ENCODE measurements at places on chromosomes 13 and 19.

DNA sequence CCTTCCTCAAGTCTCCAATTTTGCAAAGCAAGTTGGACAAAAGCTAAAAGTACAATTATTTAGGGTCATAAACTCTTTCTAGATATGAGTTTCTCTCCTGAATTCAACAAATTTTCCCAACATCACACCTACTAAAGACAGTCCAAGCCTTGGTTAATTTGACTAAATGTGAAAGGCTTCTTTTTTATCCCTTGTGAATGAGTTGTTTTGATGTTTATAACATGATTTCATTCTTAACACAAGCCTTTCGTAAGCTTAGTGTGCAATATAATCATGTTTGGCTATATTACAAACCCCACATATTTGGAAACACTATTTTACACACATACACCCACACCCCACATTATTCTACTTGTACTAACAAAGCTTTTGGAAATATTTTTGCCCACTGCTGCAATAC lies 57.3 kb downstream of the ZC3H13 start:
- no peak for DNase-seq

- no peak for DNase-seq
These were observed 1511.0 kb upstream of the SLC10A2 start for GRCh38 chr13:104577071-104577815.

DNA sequence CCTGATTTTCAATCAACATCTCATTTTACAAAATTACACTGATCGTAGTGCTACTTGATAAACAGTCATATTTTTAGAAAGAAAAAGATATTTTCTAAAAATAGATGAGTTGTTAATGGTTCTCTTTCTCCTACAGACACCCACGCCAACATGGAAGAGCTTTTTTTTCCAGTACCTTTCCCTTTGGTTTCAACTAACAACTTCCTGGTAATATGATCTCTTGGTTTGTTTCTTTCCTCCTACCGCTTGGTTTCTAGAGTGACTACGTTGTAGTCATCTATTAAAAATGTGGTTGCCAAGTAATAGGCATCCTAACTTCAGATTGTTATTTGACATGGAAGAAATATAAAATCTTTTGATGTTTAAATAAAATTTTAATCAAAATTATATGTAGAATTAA lies 189.0 kb downstream of the LACC1 start:
- no peak for DNase-seq

DNA sequence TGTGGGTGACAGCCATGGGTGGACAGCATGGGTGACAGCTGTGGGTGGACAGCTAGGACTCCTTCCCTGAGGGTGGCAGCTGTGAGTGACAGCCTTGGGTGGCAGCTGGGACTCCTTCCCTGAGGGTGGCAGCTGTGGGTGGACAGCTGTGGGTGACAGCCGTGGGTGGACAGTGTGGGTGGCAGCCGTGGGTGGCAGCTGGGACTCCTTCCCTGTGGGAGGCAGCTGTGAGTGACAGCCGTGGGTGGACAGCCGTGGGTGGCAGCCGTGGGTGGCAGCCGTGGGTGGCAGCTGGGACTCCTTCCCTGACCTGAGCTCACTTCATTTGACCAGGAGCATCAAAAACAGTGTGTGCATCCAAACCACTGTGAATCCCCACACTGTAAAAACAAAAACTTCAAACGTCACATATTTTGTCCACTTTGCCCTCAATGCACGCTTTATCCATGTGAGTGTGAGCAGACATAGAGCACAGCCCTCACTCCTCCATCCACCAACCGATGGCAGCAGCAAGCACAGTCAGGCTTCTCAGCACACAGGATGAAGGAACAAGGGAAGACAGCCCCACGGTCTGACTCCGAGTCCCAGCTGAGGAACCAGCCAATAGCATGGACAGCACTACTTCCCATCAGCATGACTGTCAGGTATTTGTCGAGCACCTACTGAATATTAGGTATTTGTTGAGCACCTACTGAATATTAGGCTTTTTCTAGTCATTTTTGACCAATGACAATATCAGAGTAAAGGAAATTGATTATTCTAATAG lies 1.6 kb upstream of the CFAP97D2 start:
- no peak for DNase-seq

DNA sequence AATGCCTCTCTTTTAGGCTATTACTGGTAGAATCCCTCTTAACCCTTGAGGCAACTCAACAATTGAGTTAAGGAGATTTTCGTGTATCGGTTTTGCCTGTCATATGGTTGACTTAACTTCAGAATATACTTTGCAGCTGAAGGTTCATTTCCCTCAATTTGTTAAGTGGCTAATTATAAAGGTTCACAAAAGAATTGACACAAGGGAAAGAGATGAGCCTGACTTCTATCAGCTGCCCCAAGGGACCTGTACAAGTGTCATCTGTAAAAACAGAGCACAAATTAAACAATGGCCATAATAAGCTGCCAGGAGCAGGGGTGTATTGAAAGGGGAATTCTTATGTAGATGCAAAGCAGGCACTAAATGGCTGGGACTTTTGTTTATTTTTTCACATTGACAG lies 334.8 kb upstream of the OBI1 start:
- DNase-seq: no peak

DNA sequence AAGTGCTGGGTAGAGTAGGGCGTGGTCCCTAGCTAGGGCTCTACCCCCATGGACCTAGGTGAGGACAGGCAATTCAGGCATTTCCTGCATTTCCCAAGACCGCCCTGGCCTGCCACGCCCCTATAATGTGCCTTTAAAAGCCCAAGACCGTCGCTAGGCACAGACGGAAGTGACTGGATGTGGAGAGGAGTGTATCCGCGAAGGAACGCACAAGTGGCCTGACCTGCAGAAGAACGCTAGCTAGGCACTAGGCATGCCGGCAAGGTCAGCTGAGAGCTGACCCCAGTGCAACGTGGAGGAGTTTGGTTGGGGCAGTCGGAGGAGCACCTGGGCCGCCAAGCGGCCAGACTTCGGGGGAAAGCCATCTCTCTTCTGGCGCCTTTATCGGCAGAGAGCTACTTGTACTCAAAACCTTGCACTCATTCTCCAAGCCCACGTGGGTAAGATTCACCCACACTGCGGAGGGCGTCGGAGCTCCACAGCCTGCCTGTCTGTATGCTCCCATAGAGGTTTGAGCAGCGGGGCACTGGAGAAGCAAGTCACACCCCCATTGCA lies 370.0 kb downstream of the FGF9 start:
- no peak for DNase-seq

DNA sequence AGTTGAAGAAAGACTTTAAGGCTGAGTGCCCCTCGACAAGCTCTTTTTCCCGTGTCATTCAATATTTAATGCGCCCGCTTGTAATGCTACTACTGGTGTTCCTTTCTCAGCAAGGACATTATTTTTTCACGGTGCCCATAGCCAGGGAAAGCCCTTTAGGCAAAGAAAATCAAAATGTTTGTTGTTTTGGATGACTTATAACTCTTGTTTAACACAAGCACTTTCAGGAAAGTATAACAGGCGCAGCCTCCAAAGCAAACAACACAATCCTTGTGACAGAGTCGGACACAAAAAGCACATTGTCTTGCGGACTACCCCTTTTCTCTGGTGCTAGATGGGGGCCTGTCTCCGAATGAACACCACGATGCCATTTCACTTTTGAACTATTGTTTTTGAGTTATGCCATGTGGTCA lies 12.4 kb downstream of the ZIC5 start:
- DNase-seq: no peak

All from stimulated activated CD4-positive, alpha-beta T cell treated with anti-CD3 and anti-CD28 coated beads, Interleukin-4, amount 100 ng/mL, for 24 hours (primary cell).